ENCODE measurements at places on chromosomes 4 and X.
A peak's percentile ranks its signal among the peaks of the same experiment; 100 is the strongest.

GRCh38 chrX:336227-336626 lies 17.6 kb upstream of the GTPBP6 start:
- no peak for DNase-seq

- DNase-seq = no peak
These were observed 11.4 kb upstream of the NKRF start for GRCh38 chrX:119617517-119618164.

- DNase-seq = no peak
These were observed 669.6 kb downstream of the PCDH18 start for GRCh38 chr4:136862653-136863052.

DNA sequence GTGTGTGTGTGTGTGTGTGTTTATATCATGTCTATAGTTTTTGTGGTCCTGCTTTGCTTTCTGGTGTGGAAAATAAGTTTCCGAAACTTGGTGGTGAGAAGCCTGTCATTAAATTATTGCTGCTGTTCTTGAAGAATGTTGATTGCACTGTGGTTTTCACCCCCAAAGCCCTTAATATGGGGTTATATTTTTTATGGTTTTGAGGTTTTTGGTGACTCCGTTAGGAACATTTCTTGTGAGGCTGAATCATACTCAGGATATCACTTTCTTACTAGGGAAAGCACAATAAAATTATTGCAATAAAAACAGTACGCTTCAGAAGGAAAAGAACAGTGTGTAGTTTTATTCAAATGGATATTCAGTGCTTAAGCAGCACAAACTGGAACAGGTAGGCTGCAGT lies 539.1 kb upstream of the MAGEB18 start:
- no peak for DNase-seq

DNA sequence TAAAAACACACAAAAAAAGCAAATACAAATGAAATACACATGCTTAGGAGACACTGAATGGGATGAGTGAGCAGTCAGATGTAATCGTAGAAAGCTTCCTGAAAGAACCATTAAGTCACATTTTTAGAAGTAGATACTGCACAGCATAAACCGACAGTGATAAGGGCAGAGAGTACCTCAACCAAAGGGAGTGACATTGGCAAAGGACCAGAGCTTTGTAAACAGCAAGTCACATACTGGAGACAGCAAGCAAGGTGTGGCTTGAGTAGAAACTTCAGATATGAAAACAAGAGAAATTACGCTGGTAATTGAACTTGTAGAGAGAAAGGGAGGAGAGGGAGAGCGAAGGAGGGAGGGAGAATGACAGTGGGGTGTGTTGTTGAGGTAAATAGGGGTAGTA lies 92.0 kb downstream of the CHRDL1 start:
- DNase-seq = no peak

DNA sequence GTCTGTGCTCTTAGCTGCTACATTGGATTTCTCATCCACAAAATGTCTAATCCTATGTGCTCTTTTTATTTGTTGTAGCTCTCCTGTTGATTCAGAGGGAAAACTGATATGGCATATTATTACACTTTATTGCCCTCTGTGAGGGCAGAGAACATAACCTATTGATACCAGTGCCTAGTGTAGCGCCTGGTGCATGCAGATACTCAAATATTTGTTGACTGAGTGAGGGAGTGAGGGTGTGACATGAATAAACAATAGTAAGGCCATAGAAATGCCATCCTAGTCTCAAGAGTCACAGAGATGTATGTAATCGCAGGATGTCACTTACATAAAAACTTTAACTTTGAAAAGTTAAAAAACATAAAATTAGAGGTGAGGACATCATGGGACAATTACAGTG lies 159.1 kb downstream of the SHROOM3 start:
- DNase-seq = no peak

- no peak for DNase-seq
These were observed 76.3 kb upstream of the ADRA2C start for GRCh38 chr4:3689576-3690550.

- DNase-seq = no peak
These were observed 114.6 kb downstream of the ARHGAP6 start for GRCh38 chrX:11551151-11551550.

GRCh38 chr4:98945297-98945850 lies 16.4 kb upstream of the EIF4E start:
- DNase-seq = no peak

GRCh38 chr4:101942891-101943290 lies 152.4 kb downstream of the BANK1 start:
- no peak for DNase-seq

DNA sequence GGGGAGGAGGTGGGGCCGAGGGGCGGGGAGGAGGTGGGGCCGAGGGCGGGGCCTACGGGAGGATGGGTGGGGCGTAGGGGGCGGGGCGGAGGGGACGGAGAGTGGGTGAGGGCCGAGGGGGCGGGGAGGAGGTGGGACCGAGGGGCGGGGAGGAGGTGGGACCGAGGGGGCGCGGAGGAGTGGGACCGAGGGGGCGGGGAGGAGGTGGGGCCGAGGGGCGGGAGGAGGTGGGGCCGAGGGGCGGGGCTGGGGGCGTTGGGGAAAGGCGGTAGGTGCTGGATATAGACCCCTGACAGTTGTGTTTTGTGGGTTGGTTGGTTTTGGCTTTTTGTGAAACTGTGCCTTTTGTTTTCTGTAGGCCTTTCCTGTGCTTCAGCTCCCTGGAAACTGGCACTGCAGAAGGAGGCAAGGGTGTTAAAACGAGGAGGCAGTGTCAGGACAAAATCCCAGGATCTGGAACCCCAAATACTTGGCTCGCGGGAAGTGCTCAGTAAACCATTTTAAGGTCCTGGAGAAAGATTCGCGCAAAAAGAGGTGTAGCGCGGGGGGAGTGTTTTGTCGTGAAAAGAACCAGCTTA lies 580 bp upstream of the MMGT1 start:
- DNase-seq = peak; percentile 23

DNA sequence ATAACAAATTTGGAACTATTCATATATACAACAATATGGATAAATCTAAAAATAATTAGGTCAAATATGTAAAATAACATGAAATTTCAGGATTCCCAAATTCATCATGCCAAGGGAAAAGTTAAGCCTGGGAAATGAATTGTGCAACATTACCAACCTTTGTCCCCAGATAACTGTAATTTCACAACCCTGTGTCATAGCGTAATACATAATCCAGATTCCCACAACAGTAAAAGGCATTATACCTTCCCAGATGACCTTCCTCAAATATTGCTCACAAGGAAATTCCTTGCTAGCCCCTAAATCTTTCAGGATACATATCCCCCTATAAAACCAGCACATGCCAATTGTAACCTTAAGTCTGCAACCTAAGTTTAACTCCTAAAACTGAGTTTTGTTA lies 32.9 kb upstream of the RAB40A start:
- DNase-seq = no peak

- DNase-seq = no peak
These were observed 110.2 kb upstream of the MYOZ2 start for GRCh38 chr4:119025420-119025819.

DNA sequence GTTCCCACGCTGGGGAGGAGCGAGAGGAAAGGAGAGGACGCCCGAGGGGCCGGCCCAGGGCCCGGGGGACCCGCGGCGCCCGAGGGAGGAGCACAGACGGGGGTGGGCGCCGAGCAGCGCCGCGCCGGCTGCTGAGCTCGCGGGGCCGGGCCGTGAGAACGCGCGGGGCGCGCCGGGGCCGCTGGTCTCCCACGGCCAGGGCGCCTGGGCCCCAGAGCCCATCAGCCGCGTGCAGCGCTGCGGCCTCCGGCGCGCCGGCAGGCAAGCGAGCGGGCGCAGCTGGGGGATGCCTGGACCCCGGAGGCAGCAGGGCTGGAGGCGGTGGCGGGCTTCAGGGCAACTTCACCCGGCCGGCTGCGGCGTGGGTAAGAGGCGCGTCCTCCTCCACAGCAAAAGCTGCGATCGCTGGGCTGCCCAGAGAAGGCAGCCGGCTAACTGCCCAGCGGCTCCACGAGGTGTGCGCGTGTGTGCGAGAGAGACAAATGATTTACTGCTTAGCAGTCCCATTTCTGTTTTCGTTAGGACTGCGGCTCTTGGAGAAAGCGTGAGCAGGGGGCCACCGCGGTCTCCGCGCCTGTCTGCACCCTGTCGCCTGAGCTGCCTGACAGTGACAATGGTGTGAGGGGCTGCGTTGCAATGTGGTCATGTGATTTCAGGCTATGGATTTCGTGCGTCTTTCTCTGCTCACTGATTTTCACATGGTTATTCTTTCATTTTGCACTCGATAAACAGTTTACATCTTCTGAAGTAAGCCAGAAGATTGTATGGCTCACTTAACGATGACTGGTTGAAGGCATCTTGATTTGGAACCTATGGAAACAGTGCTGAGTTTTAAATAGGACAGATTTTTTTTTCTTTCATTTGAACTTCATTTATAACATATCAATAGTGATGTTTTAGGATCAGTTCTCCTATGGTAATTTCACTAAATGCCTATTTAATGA lies 1.2 kb downstream of the GUCY1A1 start:
- DNase-seq = no peak

DNA sequence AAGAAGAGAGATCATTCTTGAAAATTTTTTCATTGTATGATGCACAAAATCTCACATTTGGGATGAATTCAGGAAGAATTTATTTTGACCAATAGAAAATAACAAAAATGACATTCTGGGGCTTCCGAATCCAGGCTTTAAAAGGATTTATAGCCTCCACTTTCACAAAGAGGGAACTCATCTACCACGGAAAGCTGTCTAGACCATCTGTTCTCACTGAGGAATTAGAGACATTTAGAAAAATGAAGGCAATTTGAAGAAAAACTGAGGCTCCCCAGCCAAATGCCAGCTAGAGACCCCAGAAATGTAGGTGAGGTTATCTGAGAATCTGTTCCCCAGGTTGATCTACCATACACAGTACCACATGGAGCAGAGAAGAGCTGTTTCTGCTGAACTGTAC lies 464.3 kb downstream of the TMA16 start:
- no peak for DNase-seq

- DNase-seq = no peak
These were observed 413.4 kb downstream of the UBE2NL start for GRCh38 chrX:144297221-144297620.

DNA sequence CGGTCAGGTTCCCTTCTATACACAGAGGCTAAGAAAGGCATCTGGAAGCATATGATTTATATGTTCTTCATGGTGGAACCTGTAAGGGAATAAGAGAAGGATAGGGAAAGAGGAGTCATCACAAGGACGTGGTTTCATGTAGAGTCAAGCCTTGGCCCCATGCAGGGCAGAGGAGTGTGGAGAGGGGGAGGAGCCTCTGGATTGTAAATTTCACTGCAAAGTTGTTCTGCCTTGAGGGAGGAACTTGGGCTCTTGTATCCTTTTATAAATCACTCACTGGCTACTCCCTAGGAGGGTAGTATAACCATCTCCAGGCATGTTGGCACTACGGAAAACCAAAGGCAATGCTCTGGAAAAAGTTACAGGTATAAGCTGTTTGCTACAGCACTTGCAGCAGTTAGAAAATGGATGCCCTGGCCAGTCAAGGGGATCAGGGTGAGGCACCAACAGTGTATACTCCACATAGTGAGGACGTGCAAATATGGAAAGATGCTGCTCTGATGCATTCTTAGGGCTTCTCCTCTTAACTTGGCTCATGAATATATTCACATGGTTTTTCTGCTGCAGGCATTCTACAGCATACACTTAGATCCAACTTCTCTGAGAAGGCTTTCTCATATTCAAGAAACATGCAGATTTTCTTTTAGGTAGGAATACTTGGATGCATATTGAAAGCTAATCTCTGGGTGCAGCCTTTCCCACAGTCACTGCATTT lies 60.3 kb upstream of the ZNF81 start:
- DNase-seq = no peak

- no peak for DNase-seq
These were observed 439.5 kb downstream of the GRXCR1 start for GRCh38 chr4:43332052-43332425.

DNA sequence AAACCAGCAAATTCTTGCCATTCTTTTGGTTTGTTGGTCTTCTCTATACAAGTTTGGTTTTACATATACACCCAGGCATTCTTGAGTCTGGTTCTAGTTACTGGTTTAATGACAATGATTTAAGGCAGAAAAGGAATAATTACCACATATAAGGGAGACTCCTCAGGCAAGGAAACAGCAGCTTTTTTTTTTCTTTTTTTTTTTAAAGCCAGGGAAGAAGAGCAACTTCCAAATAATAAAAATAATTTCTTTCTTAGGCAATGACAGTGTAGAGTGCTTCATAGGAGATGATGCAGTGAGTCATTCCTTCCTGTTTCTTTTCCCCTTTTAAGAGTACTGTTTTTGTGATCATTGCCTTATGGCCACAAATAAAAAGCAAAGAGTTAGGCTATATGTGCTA lies 289.7 kb downstream of the DKK2 start:
- no peak for DNase-seq

- DNase-seq = no peak
These were observed 58.5 kb upstream of the AP1S2 start for GRCh38 chrX:15913146-15913545.

DNA sequence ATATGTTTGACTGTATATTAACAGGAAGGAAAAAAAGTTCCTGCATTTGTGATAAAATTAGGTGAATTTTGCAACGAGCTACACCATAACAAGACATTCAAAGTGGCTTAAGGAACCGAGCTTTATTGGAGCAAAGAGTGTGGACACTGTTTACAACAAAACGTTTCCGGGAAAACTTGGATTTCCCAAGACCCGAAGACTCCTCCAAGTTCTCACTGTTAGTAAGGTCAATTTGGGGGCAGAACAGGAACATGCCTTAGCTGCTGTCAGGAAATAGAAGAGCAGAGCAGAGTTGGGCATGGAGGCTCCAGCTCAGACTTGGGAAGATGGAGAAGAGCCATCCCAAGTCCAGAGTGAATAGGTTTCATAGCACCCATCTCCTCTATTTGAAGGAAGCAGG lies 16.5 kb downstream of the ADH6 start:
- DNase-seq = no peak

- DNase-seq = no peak
These were observed 76.8 kb downstream of the TEX13B start for GRCh38 chrX:107905366-107905765.

DNA sequence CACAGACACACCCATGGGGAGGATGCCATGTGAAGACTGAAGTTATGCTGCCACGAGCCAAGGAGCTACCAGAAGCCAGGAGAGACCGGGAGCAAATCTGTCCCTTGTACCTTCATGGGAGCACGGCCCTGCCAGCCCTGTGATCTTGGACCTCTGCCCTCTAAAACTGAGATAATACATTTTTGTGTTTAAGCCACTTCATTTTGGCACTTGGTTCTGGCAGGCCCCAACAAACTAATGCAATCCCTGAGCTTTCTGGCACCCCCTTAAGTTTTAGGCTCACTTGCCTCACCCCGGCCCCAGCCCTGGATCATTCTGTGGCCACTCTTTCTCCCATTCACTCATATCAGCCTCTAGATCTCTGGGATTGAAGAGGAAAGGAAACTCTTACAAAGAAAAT lies 35.4 kb downstream of the SEL1L3 start:
- no peak for DNase-seq

GRCh38 chrX:17078031-17078720 lies 131.7 kb downstream of the REPS2 start:
- no peak for DNase-seq

DNA sequence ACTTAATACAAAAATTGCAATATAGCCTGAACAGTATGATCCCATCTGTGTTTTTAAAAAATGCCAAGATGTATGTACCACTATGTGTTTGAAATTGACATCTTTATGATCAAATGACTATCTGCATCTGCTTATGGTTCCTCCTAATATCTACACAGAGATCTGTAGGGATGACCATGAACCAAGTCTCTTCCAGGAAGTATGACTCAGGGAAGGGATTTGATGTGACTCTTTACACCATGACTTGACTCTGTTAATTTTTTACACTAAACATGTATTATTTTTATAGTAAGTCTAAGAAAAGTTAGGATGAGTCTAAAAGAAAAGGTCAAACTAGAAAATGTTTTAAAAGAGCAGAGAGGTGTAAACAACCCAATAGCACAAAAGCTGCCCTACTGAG lies 164.0 kb downstream of the SH3KBP1 start:
- DNase-seq = no peak
